Retina (tissue), 1 donor: ENCODE measurements at places on chromosomes 1 and 21.

GRCh38 chr1:193539731-193540459, 353.5 kb upstream of the B3GALT2 start:
- DNase-seq = no peak

GRCh38 chr1:205858141-205858961, 8.4 kb upstream of the PM20D1 start:
- no peak for DNase-seq

DNA sequence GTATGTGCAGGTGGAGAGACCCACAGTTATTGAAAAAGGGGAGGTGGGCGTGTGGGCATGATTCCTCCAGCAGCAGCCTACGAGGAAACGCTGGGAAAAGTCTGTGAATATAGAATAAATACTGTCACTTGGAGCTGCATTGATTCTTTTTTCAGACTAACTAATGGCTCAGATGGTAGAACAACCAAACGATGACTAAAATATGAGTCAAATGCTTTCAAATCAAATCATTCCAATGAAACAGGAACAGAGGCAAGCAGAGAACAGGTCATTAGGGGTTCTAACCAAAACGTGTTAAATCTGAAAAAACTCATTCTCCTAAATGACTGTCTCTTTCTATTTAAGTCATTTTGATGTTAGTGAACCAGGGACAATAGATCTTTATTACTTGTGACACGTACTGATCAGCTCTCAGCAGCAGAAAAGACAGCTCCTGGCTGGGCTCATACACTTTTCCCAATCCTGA, 35.1 kb upstream of the SEC16B start:
- peak; percentile 80 for DNase-seq

DNA sequence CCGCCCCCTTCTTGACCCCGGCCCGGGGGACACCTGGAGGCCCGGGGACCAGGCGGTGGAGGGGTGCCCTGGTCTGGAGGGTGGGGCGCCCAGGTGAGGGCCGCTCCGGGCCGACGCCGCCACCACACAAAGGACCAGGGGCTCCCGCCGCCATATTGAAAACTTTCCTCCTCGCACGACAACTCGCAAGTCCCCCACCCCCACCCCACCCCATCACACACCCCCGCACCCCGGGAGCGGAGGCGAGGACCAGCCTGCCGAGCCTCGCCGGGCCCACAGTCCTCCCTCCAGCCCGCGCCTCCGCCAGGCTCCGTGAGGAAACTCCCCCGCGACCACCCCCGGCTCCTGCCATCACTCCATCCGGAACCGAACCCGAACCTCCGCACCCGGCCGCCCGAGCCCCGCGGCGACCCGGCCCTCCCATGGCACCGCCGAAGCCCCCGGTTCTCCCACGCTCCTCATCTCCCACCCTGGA, 733 bp downstream of the KDM5B start:
- peak; percentile 53 for DNase-seq

GRCh38 chr21:15408089-15408488, 321.7 kb upstream of the USP25 start:
- no peak for DNase-seq

DNA sequence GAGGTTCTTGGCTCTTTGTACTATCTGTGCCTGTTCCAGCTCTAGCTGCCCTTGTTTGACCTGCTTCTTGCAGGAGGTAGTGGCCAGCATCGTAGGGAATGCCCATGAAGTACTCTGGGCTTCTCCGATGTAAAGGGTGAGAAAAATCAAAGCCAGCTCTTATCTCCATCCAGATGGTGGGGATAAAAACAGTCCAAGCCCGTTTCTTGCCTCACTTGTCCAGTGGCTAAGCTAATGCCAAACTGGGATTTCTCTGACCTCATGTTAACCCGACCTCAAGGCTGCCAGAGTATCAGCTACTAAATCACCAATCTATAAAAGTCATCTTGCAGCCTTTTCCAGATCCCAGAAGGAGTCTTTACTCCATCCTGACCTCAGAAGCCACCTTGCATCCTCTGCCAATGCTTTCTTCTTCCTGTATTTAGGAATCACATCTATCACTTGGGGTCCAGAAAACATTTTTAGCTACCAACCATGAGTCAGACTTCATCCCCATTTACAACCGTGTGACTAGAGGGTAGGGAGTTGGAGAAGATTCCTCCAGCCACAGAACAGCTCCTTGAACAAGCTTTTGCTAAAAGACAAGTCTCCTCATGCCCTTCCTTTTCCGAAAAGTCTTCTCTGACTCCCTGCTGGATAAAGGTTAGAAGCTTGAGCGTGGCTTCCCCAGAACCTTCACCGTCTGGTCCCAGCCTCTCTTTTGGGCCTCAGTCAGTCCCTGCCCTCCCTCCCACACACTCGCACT, 35.9 kb downstream of the KCNC4 start:
- no peak for DNase-seq

- no peak for DNase-seq
Measured at GRCh38 chr1:32345289-32345827, 9.3 kb upstream of the MARCKSL1 start.

- DNase-seq = no peak
Measured at GRCh38 chr21:32842146-32842545, 70.6 kb upstream of the PAXBP1 start.

- no peak for DNase-seq
Measured at GRCh38 chr1:87678266-87678665, 349.6 kb downstream of the LMO4 start.

DNA sequence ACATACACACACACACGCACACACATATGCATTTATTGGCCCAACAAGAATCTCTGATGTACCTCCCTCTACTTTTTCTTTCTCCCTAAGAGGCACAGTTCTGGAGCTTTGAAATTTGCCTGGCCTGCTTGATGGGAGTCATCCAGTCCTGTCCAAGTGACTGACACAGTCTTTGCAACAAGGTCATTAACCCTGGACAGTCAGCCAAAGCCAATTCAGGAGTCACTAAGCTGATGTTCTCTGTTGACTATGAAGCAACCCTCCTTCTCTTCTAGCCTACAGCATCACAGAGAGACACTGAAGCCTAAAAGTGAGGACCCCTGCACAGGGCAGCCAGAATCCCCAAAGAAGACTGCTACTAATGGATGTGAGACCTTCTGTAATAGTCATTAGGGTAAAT, 123.1 kb downstream of the HHIPL2 start:
- DNase-seq = no peak

GRCh38 chr1:36620142-36620541, 137.4 kb upstream of the CSF3R start:
- no peak for DNase-seq

DNA sequence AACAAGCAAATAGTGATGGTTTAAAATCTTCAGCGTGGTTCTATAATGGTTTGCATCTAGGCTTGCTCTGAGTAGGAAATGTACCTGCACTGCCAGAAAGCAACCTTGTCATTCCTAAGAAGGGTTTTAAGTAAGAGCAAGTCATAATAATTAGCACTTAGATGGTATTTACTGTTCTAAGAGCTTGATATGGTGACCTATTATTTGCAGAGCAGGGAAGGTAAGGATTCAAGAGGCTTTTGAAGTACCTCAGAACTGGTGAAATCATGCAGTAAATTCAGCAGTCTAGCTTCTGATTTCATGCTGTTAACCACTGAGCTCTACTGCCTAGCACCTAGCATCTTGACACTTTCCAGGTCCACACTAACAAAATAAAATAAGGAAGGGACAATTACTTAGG, 23.7 kb downstream of the ATP1A1 start:
- DNase-seq = no peak

GRCh38 chr1:19452221-19452663, 33.1 kb downstream of the CAPZB start:
- DNase-seq = no peak

- no peak for DNase-seq
Measured at GRCh38 chr1:153395136-153395685, 4.3 kb upstream of the S100A8 start.

- DNase-seq = no peak
Measured at GRCh38 chr1:19511116-19511515, 25.8 kb upstream of the CAPZB start.

GRCh38 chr1:203459671-203460201, 15.9 kb upstream of the PRELP start:
- DNase-seq = no peak

DNA sequence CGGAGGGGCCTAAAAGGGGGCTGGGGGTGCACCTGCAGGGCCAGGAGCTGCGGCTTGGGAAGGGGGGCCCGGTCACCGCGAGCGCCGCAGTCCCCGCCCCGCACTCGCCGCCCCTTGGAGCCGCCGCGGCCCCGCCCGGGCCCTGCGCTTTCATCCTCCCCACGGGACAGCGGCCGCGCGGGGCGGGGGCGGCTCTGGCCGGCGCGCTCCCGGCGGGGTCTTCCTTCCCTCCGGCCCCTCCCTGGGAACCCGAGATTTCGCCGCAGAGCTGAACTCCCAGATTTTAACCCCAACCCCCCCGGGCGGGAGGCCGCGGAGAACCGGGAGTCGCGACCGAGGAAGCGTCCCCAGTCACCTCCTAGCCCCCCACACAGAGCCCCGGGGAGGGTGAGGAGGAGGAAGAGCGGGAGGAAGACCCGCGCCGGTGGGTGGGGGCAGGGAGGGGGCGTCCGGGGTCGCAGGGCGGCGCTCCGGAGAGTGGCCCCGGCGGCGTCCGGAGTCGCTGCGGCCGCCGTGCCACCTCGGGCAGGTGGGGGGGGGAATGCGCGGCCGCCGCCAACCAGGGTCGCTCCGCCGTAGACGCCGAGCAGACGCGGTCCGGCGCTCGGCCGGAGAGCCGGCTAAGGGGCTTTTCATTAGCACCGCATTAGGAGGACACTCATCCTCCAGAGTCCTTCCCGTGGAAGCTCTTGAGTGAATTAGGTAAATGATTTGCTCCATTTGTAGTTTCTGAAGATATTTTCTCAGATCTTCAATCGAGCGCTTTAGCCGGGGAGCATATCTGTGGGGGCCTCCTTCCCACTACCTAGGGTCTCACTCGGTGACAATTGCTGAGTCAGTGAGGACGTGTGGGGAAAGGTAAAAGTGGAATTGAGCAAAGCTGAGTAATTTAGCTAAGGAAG, 31.6 kb upstream of the NFIA start:
- peak; percentile 63 for DNase-seq

GRCh38 chr1:178579562-178579961, 66.7 kb downstream of the TEX35 start:
- DNase-seq = no peak

- no peak for DNase-seq
Measured at GRCh38 chr1:19169642-19170041, 40.4 kb downstream of the UBR4 start.

DNA sequence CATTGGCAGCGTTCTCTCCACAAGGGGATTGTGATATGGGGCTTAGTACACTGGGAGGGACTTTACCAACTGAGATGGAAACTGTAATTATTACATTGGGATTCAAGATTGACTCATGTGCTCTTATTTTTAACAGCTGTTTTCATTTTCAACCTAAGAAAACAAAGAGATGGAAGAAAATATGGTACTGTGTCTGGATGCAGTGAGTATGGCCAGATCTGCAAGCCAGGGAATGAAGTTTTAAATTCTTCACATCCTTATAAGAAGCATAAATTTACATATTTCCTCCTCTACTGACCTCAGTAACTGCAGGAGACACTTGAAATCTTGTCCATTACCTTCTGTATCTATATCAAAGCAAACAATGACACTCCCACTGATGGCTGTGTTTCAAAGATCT, 81.5 kb upstream of the EDEM3 start:
- no peak for DNase-seq

GRCh38 chr1:8015809-8016165, 10.3 kb downstream of the ERRFI1 start:
- no peak for DNase-seq

DNA sequence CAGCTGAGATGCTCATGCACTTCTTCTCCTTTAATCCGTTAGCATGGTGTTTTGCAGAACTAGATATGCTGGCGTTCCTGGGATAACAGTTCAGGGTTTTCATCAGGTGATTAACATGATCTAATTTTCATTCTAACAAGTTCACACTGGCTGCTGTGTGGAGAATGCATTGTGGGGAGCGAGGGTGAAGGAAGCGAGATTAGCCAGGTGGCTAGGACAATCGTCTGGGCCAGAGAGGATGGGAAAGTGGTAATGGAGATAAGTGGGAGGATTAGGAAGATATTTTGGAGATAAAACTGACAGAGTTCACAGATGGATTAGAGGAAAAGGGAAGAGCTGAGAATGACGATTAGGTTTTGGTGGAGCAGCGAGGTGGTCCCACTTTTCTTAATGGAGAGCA, 138.1 kb upstream of the MAGI3 start:
- DNase-seq = no peak

- DNase-seq = no peak
Measured at GRCh38 chr1:208499601-208500000, 255.4 kb upstream of the PLXNA2 start.

- DNase-seq = no peak
Measured at GRCh38 chr1:159911326-159912070, 11.5 kb upstream of the CFAP45 start.

- no peak for DNase-seq
Measured at GRCh38 chr1:34013136-34013535, 149.3 kb downstream of the HMGB4 start.

GRCh38 chr1:10638559-10639005, 157.9 kb downstream of the CASZ1 start:
- no peak for DNase-seq

DNA sequence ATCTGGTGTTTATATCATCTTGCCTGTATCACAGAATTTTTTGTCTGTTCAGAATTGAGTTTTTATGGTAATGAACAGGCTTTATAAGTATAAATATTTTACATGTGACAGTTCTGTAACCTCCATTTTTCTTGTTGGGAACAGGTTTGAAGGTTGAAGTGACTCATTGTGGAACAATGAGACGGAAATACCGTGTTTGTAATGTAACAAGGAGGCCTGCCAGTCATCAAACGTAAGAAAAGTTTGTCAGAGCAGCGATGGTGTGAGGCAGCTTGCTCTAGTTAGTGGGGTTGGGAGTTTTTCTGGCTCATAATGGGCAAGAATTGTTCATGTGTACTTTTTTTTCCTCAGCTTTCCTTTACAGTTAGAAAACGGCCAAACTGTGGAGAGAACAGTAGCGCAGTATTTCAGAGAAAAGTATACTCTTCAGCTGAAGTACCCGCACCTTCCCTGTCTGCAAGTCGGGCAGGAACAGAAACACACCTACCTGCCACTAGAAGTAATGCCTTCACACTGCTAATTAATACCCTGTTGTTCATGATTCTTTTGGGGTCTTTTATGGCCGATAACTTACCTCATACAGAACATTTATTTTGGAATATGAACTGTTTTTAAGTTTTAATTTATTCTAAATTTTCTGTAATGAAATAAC, 75.2 kb upstream of the TEKT2 start:
- no peak for DNase-seq
